ENCODE measurements at places on chromosomes 7 and 10. TPM values are rescaled to one million over a fixed set of nuclear protein-coding genes. Genes with fewer than 3 reads are reported as not detected.

FASTK gene
- total RNA-seq: 134 TPM

MOSPD3 gene
- total RNA-seq: 13.6 TPM

FLNC gene
- total RNA-seq: 107 TPM

FXYD4 gene
- total RNA-seq: not detected

SOSTDC1 gene
- total RNA-seq: 0.73 TPM

ALDH18A1 gene
- total RNA-seq: 136 TPM

PLA2G12B gene
- total RNA-seq: not detected

PLPP4 gene
- 2.1 TPM for total RNA-seq

SYT15B gene
- total RNA-seq: not detected

FERD3L gene
- total RNA-seq: not detected

ABCB1 gene
- 0.12 TPM for total RNA-seq

HOXA2 gene
- total RNA-seq: 0.12 TPM

PLCE1 gene
- 0.61 TPM for total RNA-seq

TMEM229A gene
- not detected for total RNA-seq

MRLN gene
- total RNA-seq: not detected

RADIL gene
- 2.3 TPM for total RNA-seq

POLR2J2 gene
- 6.9 TPM for total RNA-seq

GGCT gene
- 12.3 TPM for total RNA-seq

SLC13A4 gene
- total RNA-seq: 0.16 TPM

INA gene
- 13.0 TPM for total RNA-seq

PRPS1L1 gene
- not detected for total RNA-seq

FEZF1 gene
- total RNA-seq: not detected

INPP5A gene
- total RNA-seq: 25.5 TPM

HECW1 gene
- total RNA-seq: 2.3 TPM

TACC2 gene
- 7.0 TPM for total RNA-seq

AKR1C8 gene
- total RNA-seq: not detected

AASS gene
- total RNA-seq: 24.4 TPM

IQUB gene
- total RNA-seq: 0.65 TPM

OPN4 gene
- not detected for total RNA-seq

All from hair follicle dermal papilla cell (primary cell).